Ammon's horn (tissue), 1 donor: ENCODE measurements at places on chromosomes 16 and 17.
A peak's percentile ranks its signal among the peaks of the same experiment; 100 is the strongest.

- DNase-seq, result no peak
These were observed 76.1 kb downstream of the FTO start for GRCh38 chr16:53780051-53780450.

DNA sequence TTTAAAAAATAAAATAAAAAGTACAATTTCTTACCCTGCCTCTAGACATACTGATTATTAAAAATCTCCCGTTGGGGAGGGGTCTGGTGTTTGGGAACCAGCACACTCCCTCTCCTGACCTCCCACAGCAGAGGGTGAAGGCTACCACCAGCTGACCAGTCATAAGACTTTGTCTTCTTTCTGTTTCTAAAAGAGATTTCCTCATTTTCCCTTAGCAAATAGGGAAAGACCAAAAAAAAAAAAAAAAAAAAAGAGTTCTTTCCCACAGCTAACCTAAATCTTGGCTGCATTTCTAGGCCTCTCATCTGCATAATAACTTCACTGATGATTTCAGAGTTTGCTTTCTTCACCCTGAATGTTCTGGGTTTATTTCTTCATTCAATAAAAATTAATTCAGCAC, 30.3 kb downstream of the CDK5RAP3 start:
- no peak for DNase-seq

- no peak for DNase-seq
These were observed 320.6 kb downstream of the HS3ST4 start for GRCh38 chr16:26012376-26012775.

GRCh38 chr17:83179374-83179773, 100.0 kb downstream of the METRNL start:
- DNase-seq, result peak; percentile 7

DNA sequence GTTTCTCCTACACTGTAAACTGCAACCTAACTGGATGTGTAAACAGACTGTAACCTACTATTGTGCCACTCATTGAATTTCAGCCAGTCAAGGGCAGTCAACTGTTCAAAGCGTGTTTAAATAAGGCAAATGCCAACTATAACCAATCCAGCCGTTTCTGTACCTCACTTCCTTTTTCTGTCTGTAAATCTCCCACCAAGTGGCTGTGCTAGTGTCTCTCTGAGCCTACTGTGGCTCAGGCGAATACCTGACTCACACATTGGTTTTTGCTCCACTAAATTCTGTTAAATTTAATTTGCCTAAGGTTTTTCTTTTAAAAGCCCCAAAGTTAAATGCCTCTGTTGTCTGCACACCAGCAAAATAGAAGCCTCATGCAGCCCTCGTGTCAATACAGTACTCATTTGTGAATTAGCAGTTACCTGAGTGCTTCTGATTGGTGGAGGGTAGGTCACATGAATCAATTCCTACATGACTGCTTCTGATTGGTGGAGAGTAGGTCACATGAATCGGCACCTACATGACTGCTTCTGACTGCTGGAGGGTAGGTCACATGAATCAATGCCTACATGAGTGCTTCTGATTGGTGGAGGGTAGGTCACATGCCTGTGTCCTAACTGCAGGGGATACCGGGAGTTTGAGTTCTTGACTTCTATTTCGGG, 31.1 kb upstream of the CCR7 start:
- DNase-seq, result no peak

- peak; percentile 46 for DNase-seq
These were observed 470 bp downstream of the MLYCD start for GRCh38 chr16:83899272-83899897.

DNA sequence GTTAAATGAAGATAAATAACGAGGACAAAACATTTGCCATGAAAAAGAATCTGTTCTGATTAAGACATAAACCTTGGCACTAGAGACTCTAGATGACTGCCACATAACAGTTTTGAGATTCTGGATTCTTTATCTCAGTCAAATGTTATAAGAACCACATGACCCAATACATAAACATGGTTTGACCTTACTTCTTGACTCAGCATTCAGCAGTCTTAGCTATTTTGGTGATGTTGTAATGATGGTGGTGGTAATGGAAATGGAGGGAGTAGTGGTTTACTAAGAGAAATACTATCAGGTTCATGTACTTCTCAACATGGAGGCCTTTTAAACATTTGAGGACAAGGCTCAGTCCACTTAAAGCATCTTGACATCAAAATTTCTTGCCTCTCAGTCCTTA, 925.4 kb downstream of the CDH11 start:
- no peak for DNase-seq

GRCh38 chr17:55420067-55420775, 1.4 kb downstream of the MMD start:
- DNase-seq, result peak; percentile 65

DNA sequence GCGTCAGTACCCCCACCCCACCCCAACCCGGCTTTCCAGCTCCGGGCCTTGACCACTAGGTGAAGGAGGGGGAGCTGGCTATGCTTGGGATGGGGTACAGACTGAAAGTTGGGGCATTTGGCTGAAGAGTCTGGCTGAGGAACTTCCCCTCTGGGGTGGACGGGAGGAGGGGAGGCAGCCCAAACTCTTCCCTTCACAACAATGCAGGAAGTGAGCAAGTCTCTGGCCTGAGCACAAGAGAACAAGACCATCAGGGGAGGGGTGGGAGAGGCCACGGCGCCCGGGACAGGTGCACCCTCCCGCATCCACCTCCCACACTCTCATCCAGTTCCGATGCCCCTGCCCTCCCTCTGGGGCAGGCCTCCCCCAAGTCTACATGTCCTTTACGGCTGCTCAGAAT, 5.6 kb downstream of the USH1G start:
- peak; percentile 38 for DNase-seq

DNA sequence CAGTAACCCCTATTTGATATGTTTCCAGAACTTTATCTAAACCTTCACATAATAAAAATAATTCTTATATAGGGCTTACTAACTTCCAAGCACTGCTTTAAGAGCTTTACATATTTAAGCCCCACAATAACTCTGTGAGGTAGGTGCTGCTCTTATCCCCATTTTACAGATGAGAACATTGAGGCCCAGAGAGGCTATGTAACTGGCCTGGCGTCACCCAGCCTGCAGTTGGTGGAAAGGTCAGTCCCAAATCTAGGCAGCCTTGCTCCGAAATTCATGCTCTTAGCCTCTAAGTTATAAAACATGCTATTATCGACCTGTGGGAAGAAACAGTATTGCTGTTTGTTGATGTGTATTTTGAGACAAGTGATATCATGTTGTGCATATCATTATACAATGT, 9.0 kb downstream of the NLRC5 start:
- no peak for DNase-seq

DNA sequence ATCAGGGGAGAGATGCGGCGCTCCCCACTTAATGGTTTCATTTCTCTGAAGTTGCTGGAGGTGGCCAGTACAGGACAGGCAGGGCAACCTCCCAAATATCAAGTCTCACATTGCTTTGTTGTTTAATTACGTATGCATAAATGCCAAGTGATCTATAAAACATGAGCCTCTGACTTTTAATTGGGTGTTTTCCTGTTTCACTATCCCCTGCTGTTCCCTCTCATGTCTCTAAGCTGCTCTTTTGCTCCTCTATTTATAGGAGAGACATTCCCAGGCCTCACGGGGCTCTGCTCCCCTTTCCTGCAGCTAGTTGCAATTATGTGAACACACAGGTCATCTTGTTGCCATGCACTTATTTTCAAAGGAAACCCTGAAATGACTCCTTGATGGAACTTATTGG, 1173.5 kb upstream of the GOT2 start:
- DNase-seq, result no peak

DNA sequence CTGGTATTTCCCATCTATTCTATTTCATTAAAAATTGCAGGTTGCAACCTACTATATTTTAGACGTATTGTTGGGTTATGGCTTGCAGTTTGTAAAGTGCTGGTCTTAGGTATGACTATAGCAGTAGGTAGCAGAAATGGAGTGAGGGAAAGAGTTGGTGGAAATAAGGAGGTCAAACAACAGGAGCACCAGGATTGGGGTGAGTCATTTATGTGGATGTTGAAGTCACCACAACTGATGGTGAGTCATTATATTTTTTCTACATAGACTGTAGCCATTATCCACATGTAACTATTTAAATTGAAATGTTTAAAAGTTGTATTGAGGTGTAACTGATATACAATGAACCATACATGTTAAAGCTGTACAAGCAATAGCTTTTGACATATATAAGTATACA, 25.0 kb upstream of the HS3ST3A1 start:
- DNase-seq, result no peak

GRCh38 chr17:8905331-8905730, 37.9 kb upstream of the PIK3R6 start:
- DNase-seq, result no peak

GRCh38 chr17:41632482-41633105, 8.2 kb upstream of the KRT17 start:
- DNase-seq, result no peak

GRCh38 chr16:57763285-57764005, 27.9 kb downstream of the KATNB1 start:
- DNase-seq, result no peak

DNA sequence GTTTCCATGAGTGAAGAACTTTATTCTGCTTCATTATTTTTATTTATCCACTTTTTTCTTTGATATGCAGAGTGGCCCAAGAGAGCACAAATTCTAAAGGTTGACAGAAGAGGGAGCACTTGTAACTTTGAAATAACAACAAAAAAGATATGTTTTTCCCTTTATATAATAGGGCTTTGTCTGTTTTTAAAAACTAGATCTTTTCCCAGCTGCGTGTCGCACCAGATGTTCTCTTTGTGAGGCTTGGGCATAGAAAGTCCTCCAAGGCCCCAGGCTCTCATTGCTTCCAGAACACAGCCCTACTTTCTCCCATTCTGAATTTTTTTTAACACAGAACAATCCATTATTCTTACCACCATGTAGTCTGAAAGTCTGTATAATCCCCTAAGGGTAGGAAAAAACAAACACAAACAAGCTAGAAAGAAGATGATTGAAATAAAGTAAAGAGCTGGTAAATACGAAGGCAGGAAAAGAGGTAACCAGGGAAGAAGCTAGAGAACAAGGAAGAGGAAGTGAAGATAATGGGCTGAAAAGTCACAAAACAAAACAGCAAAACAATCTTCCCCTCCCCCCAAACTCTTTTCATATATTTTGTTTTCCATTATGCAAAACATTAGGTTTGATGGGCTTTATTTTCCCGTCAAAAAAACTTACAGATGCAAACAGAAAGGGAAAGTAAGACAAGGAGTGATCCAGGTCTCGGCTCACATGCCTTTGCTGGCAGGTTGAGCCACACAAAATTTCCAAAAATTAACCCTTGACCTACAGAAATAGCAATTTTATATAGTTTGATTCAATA, 160.4 kb downstream of the ABCA8 start:
- peak; percentile 91 for DNase-seq

GRCh38 chr16:15644267-15644961, 1.5 kb upstream of the MARF1 start:
- DNase-seq, result no peak
